ENCODE measurements at places on chromosomes 12 and 14. TPM values are rescaled to one million over a fixed set of nuclear protein-coding genes. Genes with fewer than 3 reads are reported as not detected.

DNA sequence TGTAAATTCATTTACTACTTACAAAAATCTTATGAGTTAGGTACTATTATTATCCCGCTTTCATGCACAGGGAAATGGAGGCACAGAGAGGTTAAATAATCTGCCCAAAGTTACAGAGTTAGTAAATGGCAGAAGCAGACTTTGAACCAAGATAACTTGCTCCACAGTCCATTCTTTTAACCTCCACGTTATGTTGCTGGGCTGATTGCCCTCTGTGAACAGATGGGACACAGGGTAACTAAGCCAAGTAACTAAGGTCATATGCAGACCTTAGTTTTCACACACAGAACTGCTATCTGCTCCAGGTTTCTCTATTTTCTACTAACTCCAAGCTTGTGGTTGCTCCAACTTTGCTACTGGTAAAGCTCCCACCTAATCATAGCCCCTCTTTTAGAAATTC, 147.1 kb upstream of the IFNG-AS1 start:
- DNase-seq: no peak

- no peak for DNase-seq
Observed at GRCh38 chr14:21347201-21347600, 36.6 kb downstream of the SUPT16H start.

The IL23A gene
- total RNA-seq: 0.51 TPM

DNA sequence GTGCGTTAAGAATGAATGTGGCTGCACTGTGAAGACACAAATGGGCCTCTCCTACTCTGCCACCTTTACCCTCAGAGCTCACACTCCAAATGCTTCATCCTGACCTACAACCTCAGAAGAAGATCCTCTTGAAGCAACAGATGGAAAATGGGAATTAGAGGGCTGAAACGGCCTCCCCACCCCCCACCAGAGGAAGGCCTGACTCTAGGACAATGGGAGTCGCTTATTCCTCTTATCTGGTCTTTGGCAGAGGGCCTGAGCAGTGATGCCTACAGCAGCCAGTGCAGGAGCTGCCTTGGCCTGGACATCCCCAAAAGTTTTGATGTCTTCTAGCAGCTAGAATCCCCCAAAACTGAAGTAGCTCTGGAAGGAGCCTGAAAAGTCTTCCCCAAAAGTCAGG, 29.2 kb downstream of the BTBD7 start:
- no peak for DNase-seq

GRCh38 chr12:52411815-52412214, 5.7 kb upstream of the KRT82 start:
- DNase-seq: no peak

All from mesothelial cell of epicardium (in vitro differentiated cells).